Large intestine (tissue), 12 donors: ENCODE measurements at places on chromosomes 13 and 19. TPM values are rescaled to one million over a fixed set of nuclear protein-coding genes. Genes with fewer than 3 reads are reported as not detected.

DNA sequence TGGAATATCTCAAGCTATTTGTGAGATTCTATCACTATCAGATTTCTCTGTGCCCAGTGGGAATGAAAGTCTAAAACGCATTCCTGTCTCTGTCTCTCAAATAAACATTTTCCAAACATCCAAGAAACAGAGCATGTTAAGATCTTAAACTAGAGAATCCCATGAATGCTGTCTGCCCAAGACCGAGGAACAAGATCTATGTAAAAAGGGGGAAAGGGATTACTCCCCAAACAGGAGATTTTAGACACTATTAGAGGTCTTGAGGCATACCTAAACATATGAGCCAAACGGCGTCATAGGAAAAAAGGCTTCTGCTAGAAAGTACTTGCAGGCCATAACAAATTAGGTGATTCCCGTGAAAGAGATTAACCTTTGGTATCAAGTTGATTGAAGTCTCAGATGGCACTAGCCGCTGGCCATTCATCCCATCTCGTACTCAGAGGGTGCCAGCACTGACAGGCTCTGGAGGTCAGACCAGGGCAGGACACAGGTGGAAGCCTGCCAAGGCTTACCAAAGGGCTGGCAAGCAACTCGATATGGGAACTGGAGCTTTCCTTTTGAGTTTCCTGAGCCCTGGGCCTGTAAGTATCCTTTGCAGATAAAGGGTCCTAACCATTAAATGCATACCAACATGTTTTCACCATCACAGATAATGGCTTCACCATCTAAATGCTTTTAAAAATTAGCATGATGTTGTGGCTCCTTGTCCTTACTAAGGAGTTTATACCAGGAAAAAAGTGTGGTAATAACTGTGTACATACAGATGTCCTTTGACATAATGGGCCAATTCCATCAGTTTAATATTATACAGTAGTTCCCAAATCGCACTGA, 225.2 kb downstream of the FOXO1 start:
- H3K27ac ChIP-seq: no peak overlapping the region
- no peaks in the 10 kb centered on the region for H3K27me3 ChIP-seq
- H3K4me1 ChIP-seq: no peaks in the 10 kb centered on the region
- H3K4me3 ChIP-seq: no peak overlapping the region

Gene ZNF540
- 5.2 TPM for polyA plus RNA-seq

Gene MISP3
- 12.3 TPM for polyA plus RNA-seq

Gene NEK5
- 2.3 TPM for polyA plus RNA-seq

Gene TUBA3C
- not detected for polyA plus RNA-seq

DNA sequence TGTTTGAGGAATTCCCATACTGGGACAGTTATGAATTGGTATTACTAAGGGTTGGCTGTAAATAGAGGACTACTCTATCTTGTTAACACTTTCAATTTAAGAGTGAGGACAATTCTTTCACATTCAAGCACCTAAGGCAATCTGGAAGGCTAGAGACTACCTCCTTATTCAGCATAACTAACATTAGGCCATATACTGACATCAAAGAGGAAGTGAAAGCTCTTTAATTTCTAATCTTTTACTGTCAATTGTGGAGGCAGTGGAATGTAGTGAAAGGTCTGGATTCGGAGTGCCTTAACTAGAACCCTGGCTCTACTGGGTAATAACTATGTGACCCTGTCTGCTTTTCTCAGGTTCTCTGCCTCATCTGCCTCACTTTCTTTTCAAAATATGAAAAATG, 134.0 kb downstream of the UFM1 start:
- H3K4me3 ChIP-seq: no peak overlapping the region
- no peak for DNase-seq
- no peaks in the 10 kb centered on the region for H3K27me3 ChIP-seq
- no peak overlapping the region for H3K27ac ChIP-seq

- no peak overlapping the region for H3K4me3 ChIP-seq
- peaks cover 2% of the 10 kb centered on the region for H3K4me1 ChIP-seq
- no peaks in the 10 kb centered on the region for H3K27me3 ChIP-seq
- H3K36me3 ChIP-seq: peaks cover 20% of the 10 kb centered on the region
- DNase-seq: peak; percentile 26
Measured at GRCh38 chr13:99312493-99312883, 5.3 kb upstream of the GPR183 start.

Gene TMEM190
- polyA plus RNA-seq: 0.93 TPM
